NCI-H446 (cell line): ENCODE measurements at places on chromosomes 2 and 18.

DNA sequence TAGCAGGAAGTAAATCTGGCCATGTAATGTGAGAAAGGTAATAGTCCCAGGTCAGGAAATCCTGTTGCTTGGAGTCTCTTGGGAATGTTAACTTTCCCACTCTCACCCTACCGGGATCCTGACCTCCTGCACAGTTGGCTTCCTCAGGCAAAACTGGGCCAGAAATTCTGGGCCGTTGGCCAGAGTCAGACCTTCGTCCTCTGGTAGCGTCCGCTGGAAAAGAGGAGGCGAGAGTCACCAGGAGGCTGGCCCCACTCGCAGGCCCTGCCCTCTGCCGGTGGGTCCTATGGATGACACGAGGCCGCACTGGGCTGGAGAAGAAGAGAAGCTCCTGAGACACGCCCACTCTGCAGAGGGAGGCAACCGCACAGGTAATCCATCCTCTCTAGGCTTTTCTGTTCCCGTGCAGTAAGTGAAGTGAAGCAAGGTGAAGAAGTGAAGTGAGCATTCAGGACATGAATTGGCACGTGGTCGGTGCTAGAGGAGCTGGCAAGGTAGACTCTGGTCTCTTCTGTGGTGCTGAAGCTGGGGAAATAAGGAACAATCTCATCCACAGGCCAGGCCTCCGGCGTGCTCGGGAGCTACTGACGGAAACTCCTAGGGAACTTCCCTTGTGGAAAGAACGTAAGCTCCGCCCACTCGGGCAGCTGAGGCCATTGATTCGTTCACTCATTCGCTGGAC is 182.7 kb upstream of the GLI2 start:
- DNase-seq = no peak

DNA sequence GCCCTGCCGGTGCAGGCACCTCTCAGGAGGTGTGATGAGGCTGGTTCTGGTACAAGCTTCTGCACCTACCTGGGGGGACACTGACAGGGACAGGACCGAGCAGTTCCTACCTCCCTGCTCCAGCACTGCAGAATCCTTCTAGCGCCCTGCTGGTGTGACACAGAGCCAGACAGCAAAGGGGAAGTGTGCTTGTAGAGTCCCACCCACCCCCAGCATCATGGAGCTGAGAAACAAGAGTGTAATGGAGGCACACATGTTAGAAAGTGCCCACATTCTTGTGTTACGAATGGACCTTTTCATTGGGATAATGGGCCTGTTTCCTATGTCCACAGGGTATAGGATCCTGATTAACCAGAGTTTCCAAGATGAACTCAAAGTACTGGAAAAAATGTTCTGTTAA is 38.3 kb downstream of the OXER1 start:
- DNase-seq = no peak

DNA sequence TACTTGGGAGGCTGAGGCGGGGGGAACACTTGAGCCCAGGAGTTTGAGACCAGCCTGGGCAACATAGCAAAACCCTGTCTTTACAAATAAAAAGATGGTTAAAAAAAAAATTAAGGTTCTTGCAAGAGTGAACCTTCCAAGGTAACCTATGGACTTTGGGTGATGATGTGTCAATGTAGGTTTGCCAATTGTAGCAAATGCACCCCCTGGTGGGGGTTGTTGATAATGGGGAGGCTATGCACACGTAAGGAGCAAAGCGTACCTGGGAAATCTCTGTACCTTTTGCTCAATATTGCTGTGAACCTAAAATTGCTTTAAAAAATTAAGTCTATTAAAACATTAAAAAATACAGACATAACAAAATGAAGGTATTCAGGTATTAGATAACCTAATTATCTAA is 70.4 kb downstream of the CWC22 start:
- no peak for DNase-seq

DNA sequence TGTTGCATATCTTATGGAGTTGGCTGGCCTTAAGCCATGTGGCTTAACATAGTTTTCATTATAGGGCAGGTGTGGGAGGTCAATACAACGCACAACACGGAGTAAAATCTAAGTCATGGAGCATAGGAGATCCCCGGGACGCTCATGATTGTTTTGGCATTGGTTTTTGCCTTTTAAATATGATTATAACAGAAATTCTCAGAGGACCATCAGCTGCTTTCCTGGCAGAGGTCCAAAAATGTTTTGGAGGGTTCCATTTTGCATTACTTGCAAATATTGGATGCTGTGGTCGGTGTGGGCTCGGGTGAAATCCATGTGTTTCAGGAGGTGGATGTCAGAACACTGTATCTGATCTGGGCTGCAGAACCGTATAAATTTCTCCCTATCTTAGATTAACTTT is 3.4 kb downstream of the NCOA1 start:
- no peak for DNase-seq

GRCh38 chr2:211396815-211397214 is 840.4 kb downstream of the CPS1 start:
- no peak for DNase-seq

DNA sequence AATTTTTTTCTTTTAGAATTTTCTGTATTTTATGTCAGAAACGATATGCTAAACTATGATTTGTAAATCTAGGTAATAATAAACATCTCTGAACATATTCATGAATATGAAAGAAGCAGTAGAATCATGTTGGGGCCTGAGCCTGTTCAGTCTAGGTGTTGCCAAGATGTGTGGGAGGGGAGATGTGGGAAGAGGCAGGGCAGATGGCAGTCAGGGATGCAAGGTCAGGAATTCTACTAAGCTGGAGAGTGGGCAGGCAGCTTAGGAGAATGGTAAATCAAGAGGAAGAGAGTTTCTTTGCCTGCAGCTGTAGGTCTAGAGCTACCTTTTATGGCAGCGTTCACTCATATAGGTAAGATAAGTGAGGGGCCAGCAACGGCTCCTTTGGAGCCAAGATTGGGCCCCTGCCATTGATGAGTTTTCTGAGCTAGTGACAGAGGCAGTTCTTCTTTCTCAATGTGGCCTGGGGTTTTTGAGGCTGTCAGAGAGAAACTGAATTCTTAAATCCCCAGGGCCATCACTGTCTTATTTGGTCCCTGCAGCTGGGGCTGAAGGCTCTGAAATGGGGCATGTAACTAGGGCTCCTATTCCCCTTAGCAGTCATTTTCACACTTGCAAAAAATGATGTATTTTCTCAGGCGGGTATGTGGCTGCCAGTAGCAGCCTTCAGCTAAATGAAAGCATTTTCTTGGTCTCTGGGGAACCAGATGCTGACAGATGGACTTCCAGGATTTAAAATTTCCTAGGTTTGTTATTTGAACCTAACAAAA is 232.8 kb downstream of the PIK3C3 start:
- DNase-seq = peak; percentile 62

GRCh38 chr2:49616800-49617199 is 462.5 kb upstream of the FSHR start:
- peak; percentile 74 for DNase-seq

DNA sequence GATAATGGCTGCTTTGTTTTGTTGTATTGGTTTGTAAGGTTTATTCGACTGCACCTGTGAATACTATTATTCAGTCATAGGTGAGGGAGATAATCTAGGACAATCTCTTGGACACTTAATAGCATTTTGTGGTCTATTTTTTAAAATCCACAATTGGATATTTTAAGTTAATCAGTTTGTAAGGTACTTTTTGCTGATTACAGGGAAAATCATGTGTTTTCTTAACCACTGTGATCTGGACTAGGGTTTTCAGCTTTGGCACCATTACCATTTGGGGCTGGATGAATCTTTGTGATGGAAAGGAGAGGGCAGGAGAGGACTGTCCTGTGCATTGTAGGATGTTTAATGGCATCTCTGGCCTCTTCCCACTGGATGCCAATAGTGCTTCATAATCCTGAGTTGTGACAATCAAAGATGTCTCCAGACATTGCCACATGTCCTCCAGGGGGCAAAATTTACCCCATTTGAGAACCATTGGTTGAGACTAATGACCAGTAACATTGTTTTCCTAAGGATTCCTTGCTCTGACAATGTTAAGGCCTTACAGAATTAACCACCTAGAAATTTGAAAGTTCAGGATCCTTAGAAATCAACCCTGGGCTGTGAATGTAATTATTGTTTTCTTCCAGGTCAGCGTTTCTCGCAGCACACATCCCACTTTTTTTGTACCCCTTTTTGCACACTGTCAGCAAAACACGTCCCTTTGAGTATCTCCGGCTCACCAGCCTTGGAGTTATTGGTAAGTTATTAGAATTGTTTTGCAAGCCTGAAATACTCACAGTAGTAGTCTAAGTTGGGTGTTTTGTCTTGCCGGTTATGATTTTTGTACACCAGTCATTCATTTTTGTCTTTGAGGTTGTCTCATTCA is 15.6 kb downstream of the CNOT9 start:
- no peak for DNase-seq

GRCh38 chr2:55759271-55759921 is 65.8 kb upstream of the PNPT1 start:
- DNase-seq = no peak

GRCh38 chr2:164388511-164388910 is 232.8 kb downstream of the GRB14 start:
- DNase-seq = no peak

DNA sequence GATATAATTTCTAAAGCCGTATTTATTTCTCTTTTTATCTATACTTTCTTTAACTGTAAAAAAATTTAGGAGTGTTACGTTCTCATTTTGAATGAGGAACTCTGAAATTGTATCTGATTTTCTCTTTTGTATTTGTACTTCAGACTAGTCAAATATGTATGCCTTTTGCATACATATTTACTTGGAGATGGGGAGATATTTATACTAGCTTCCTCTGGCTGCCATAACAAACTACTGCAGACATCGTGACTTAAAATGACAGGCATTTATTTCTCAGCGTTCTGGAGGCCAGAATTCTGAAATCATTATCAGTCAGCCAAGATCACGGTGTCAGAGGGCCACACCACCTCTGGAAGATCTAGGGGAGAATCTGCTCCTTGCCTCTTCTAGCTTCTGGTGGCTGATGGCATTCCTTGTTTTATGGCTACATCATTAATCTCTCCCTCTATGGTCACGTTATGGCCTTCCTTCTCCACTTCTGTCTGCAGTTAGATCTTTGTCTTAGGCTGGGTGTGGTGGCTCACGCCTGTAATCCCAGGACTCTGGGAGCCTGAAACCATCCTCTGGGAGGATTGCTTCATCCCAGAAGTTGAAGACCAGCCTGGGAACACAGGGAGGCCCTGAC is 8.2 kb downstream of the LCLAT1 start:
- no peak for DNase-seq

- no peak for DNase-seq
Observed at GRCh38 chr2:39390216-39390615, 46.9 kb downstream of the MAP4K3 start.

GRCh38 chr2:195659982-195660890 is 3.2 kb downstream of the SLC39A10 start:
- DNase-seq = peak; percentile 77

GRCh38 chr18:20971886-20972267 is 139.7 kb downstream of the ROCK1 start:
- DNase-seq = peak; percentile 1

- no peak for DNase-seq
Observed at GRCh38 chr18:73286584-73286983, 418.8 kb upstream of the NETO1 start.

DNA sequence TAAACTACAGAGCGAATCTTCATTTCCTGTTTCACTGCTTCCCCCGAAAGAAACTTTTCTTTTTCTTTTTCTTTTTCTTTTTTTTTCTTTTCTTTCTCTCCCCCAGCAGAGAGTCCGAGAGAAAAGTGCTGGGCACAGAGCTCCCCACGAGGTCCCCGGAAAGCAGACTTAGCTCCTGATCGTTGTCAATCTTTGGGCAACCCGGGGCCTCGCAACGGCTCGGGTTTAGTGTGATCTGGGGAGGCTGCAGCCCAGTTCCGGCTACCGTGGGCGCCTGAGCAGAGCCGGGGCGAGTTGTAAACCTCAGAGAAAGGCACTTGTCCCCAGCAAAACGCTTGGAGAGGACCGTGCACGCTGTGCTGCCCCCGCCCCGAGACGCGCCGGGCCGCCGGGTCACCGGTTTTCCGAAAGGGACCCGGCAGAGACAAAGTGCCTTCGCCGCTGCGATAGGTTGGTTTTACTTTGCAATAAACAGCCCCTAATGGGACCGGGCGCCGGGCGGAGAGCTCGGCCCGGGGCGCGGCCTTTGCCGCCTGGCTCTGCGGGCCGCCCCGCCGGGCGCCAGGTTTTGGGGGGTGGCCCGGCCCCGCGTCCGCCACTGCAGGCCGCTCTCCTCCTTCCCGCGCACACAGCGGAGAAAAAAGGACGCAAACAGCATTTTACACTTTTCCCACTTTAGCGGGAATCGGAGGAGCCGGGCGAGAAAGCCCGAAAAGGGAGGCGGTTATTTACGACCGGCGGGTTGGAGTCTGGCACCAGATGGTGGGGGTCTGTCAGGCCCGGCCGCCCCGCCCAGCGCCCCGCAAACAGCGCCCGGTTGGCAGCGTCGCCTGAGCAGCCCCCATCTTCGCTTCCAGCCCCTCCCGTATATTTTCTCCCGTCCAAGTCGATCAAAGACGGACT is 136.0 kb downstream of the INSIG2 start:
- DNase-seq = no peak

DNA sequence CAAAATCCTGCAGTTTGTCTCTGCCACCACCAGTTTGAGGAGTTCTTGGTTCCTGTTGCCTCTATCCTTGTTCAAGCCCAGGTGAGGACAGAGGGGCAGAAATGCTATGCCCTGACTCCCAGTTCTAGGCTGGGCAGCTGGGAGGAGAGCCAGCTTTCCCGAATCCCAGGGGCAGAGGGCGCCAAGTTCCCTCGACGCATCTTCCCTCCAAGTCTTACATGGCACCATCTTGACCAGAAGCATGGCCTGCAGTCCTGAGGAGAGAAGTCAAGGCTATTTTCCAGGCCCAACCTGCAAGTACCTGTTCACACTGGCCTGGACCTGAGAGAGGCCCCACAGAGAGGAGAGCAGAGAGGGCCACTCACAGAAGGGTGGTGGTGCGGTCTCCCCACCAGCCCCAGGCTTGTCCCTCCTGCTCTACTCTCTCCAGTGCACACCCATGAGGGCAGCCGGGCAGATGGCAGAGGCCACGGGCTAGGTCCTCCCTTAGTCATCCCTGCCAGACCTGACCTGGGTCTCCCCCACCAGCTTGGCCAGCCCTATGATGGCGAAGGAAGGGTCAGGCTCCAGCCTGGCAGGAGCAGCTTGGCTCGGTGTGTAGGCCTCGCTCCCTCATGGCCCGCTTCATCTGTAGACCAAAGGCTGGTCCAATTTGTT is 115.7 kb upstream of the MSTN start:
- DNase-seq = no peak

- no peak for DNase-seq
Observed at GRCh38 chr18:2672410-2672809, 16.9 kb downstream of the SMCHD1 start.

GRCh38 chr18:76265497-76266235 is 229.4 kb downstream of the ZNF516 start:
- DNase-seq = no peak

DNA sequence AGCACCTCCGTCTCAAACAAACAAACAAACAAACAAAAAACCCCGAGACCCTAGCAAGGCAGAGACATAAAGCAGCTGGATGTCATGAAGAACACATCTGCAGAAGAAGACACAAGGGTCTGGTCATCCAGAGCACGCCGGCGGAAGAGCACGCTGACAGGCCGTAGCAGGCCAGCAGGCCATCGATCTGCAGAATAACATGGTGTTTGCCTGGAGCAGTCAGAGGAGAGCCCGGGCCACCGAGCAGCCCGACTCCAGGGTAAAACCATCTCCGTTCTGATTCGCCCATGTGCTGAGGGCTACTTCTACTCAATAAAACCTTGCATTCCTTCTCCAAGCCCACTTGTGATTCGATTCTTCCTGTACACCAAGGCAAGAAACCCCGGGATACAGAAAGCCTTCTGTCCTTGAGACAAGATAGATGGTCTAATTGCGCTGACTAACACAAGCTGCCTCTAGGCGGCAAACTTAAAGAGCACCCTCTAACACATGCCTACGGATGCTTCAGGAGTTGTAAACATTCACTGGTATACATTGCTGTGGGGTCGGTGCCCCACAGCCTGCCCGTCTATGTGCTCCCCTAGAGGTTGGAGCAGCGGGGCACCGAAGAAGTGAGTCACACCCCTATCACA is 549.8 kb upstream of the NRXN1 start:
- no peak for DNase-seq
